ENCODE measurements at places on chromosomes 13 and 19.

DNA sequence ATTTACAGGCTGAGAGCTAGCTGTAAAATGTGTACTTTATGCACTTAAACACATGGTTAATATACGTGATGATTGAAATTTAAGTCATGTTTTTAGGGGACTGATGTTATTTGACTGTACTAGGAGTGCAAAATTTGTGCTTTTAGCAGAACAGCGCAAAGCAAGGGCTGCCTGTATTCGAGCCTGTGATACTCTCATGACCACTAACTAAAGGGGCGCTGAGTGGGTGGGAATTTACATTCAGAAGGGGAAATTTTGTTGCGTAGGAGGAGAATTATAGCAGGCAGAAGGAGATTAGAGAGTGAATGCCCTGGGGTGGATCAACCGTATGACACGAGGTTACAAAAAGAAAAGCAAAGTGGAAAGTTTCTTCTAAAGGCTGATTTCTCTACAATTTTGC is 271.8 kb upstream of the HTR2A start:
- no peak for DNase-seq

DNA sequence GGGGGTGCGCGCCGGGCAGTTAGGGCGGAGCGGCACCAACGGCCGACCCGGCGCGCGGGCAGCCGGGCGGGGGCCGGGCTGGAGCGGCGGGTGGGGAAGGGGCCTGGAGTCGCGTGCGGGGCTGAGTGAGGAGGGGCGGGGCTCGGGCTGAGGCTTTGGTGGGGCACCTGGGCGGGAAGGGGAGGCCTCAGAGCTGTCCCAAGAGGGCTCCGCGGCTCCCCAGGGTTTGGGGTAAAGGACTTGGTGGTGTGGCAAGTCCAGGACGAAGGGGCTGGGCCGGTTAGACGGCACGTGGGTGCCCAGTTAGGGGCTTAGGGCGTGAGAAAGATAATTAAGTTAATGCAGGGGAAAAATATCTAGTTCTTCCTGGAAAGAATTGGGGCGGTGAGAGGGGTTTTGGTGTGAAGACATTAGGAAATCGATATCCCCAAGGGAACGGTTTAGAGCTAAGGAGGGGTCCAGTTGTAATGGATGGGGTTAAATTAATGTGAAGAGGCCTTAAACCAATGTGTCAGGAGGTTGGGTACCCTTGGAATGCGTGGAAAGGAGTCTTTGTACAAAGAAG is 496 bp downstream of the ZNF574 start:
- DNase-seq, result no peak

GRCh38 chr13:99386911-99387788 is 80.0 kb upstream of the GPR183 start:
- DNase-seq, result peak; percentile 64

DNA sequence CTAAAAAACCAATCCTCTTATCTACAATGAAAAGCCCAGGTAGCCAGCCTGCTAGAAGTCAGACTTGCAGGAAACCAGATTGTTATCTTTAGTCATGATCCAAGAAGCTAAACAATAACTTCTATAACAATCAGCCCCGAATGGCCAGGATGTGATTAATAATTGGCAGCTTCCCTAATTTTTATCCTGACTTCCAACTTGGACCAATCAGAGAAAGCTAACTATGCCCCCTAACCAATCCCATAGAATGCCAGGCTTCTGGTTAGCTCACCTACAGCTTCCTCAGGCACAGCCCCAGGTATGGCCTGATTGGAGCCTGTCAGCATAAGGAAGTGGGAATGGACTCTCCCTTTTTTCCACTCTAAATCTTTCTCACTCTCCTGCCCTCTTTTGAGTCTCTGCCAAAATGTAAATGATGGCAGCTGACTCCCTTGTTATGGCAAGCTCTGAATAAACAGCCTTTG is 394.9 kb downstream of the DLEU7 start:
- DNase-seq, result no peak

DNA sequence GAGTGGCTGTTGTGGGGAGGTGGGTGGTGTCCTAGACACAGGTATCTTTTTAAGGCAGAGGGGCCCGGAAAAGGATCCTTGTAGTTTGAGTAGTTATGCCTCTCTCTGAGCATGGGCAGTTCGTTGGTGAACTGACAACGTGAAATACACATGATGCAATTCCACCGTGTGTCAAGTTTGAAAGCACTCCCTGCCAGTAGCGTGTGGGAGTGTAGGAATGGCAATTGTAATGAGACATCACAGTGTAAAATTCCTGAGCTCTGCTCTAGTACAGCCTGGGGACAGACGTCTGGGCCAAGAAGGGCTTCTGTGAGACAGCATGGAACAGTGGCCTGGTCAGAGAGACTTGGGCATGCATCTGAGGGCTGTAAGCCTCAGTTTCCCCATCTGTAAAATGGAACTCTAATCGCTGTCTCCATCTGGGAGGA is 10.4 kb upstream of the ASF1B start:
- no peak for DNase-seq

DNA sequence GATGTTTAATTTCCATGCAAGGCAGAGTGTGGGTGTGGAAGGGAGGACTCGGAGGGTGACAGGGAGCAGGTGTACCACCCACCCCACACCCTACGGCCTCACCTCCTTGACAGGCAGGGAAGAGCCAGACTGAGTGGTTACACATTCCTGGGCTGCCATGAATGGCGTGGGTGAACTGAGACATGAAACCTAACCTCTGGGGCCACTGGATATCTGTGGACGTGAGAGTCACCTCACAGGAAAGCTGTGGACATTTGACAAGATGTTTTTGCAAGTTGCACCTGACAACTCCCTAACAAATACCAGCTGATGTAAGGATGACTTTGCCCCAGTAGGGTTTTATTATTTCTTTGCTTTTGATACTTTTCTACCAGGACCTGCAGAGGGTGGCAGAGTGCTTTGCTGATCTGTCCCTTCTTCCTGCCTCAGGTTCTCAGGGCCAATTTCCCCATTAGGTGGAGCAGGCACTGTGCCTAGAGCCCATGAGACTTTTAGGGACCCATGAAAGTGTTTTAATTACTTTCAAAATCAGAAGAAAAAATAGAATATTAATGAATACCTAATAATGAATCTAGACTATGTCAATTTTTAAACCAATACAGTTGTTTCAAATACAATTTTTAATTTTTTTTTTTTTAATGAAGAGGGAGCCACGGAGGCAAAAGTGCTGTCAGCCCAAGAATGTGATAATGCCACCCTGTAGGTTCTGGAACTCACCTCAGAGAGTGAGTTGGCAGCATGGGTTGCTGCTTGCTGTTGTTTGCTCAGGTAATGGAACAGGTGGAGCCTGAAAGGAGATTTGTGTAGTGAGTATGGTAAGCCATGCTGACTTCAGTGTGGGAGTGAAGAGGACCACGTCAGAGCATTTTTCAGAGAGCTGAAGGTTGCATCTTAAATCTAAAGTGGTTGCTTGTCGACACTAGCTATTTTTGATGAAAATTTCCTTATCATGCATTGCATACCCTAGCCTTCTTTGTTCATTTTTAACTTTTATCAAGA is 58.0 kb upstream of the CYSLTR2 start:
- no peak for DNase-seq

DNA sequence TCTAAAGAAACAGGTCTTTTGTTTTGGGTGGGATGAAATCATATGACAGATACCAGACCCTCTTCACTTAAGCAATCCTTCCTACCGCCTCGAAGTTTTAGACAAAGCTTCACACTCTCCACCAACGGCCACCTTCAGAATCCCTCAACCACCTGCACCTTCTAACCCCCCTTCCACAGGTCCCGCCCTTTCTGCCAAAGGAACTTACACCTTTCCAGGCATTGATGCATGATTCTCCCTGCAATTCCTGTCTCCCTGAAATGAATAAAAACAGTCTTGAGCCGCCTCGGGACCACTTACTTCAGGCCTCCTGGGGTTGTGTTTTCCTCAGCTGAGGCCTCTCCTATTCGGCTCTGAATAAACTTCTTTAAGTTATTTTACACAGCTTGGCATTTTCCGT is 859 bp downstream of the ZNF433 start:
- DNase-seq, result no peak

GRCh38 chr13:110811008-110811720 is 97.7 kb downstream of the ING1 start:
- no peak for DNase-seq

DNA sequence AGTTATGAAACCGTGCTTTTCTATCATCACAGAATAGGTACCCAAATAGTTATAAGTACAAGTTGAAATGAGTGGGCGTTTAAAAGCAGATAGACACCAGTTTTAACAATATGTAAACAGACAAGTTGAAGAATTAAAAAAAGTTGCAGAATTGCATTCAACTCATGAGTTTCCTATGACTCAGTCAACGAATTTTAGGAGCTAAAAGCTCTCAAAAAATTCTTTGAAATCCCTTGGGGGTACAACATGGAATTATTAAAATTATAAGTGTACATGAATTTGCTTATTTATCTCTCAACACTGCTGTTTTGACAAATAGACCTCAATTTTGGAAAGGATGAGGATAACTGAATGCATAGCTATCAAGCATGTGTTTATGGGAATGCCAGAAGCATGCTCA is 693.4 kb downstream of the PCDH9 start:
- DNase-seq, result no peak

DNA sequence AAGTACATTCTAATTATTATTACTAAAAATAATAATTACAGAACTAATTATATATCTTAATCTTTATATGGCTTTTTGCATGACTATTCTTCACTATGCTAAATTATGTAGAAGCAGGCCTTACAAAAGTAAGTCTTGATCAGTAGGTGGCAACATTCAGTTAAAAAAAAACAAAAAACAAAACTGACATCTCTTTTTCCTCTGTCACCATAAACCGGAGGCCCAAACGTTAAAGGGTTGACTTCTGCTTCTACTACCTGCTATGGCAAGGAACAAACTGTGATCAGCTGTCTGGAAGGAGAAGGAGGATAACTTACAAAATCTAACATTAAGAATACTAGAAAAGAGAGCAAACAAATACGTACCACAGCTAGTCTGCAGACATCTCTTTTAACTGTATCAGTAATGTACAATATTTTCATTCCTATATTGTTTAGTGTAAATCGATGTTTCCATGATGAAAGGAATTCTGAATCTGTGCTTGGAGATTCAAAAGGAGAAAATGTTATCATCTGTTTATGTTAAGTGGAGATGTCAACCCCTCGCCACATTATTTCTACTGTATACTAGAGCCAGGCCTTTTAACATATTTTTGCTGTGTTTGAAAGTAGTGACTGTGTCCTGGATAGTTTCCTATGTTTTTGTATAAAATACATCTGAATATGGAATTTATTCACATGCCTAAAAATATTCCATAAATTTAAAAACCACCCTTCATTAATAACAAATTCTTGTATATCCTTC is 1525.4 kb downstream of the SLITRK1 start:
- no peak for DNase-seq

DNA sequence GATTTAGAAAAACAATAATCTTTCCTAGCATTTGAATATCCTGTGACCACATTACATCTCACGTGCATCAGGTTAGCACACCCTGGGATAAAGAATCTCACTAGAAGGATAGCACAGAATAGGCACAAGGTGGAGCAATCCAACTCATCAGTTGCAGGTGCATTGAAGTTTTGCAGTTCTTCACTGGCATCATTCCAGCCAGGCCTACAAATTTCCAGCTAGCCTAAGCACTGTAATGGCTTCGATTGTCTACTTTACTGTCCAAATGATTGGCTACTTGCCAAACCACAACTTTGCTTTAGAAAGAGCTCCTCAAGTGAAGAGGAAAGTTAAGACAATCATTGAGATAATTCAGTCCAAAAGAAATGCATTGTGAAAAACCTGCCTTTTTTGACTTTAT is 89.5 kb downstream of the SPRY2 start:
- DNase-seq, result no peak

DNA sequence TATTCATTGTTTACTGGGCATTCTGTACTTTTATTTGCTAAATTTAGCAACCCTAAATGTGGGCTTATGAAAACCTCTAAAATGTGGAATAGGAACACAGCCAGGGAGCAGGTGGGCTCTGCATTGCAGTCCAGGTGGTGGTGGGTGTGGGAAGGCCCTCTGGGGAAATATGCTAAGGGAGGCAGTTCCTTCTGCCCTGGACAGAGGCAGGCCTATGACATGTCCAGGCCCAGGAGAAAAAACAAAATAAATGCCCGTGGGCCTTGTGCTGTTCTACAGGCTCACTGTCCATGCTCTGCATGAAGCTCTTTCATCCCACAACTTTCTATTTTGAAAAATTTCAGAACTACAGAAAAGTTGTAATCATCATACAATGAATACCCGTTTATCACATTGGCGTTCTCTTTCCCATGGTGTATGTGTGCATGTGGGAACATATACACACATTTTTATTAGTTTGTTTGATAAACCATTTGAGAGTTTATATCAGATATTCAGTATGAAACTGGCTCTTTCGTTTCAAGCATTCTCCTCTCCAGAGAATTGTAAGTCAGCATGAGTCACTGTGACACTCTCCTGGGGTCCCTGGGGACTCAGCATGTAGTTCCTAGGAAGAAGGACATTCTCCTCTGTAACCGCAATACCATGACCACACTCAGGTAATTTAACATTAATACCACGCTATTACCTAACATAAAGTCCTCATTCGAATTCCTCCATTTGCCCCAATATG is 505.3 kb downstream of the COG6 start:
- no peak for DNase-seq

- DNase-seq, result no peak
Observed at GRCh38 chr13:78183732-78184131, 265.1 kb upstream of the EDNRB start.

GRCh38 chr13:71751073-71751472 is 115.9 kb downstream of the DACH1 start:
- no peak for DNase-seq

DNA sequence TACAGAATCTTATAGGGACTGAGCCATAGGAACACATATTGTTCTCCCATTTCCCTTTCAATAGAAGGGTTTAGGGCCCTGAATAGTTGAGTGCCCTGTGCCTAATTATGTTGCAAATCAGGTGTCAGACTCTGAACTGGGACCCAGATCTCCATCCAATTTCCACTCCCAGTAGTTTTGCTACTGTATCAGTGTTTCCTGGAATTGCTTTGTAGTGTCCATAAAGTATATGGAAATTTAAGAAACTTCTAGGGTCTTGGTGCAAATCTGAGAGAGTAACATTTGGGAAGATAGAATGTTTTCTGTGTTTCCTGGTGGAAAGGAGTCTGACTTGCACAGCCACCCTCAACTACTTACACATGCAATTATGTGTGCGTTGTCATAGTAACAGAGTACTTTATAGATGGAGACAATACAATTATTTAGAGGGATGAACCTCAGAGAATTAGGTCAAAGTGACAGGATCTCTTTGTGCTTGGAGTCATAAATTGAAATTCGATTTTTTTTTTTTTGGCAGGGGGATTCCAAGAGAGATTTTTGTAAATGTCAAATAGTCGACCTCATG is 646 bp upstream of the SLC10A2 start:
- no peak for DNase-seq

GRCh38 chr19:32224371-32225244 is 120.8 kb upstream of the ZNF507 start:
- peak; percentile 42 for DNase-seq

GRCh38 chr19:47661611-47662010 is 51.6 kb upstream of the EHD2 start:
- no peak for DNase-seq

GRCh38 chr13:25709088-25709487 is 337.3 kb downstream of the ATP8A2 start:
- no peak for DNase-seq

GRCh38 chr19:18060472-18060871 is 26.3 kb downstream of the IL12RB1 start:
- DNase-seq, result no peak
